Naive thymus-derived CD4-positive, alpha-beta T cell (primary cell): ENCODE measurements at places on chromosomes 7 and 10. TPM values are rescaled to one million over a fixed set of nuclear protein-coding genes. Genes with fewer than 3 reads are reported as not detected.

GALNT17 gene
- not detected in 2 replicates for total RNA-seq

ADGRA1 gene
- total RNA-seq, result not detected

HTR7 gene
- 0.08 TPM in 1 of 2 replicates, not detected in the other for total RNA-seq

UBTD1 gene
- 0.92 and 0.94 TPM in 2 replicates for total RNA-seq

SCIN gene
- 0.31 TPM in 1 of 2 replicates, not detected in the other for total RNA-seq

FOXI2 gene
- total RNA-seq, result not detected

GPR26 gene
- not detected for total RNA-seq

BICC1 gene
- not detected for total RNA-seq

CYP3A7 gene
- total RNA-seq, result not detected in 2 replicates

BTRC gene
- total RNA-seq, result 23.7 TPM

RPEL1 gene
- total RNA-seq, result not detected

TSPAN15 gene
- total RNA-seq, result 1.9 TPM

GSTO2 gene
- 2.2 TPM for total RNA-seq

GRM8 gene
- total RNA-seq, result not detected

CPA4 gene
- total RNA-seq, result not detected

CHPF2 gene
- total RNA-seq, result 41.1 TPM

UCMA gene
- not detected for total RNA-seq

NUDT13 gene
- total RNA-seq, result 3.5 TPM

DPYSL4 gene
- total RNA-seq, result 9.4 TPM

ATOH7 gene
- not detected in 2 replicates for total RNA-seq

ACSL5 gene
- 30.3 TPM for total RNA-seq

IRF5 gene
- 2.8 TPM for total RNA-seq

STK31 gene
- total RNA-seq, result 0.76 TPM

MNX1 gene
- total RNA-seq, result not detected

RGR gene
- total RNA-seq, result not detected

WEE2 gene
- total RNA-seq, result 0.15 and 0.28 TPM in 2 replicates

KCND2 gene
- not detected for total RNA-seq

HMX2 gene
- total RNA-seq, result not detected

GOT1 gene
- total RNA-seq, result 9.7 TPM

NPFFR1 gene
- total RNA-seq, result 0.05 TPM

CPED1 gene
- total RNA-seq, result 0.40 TPM

RARRES2 gene
- total RNA-seq, result not detected
